ENCODE measurements at places on chromosomes 6 and 20. TPM values are rescaled to one million over a fixed set of nuclear protein-coding genes. Genes with fewer than 3 reads are reported as not detected.

GRCh38 chr20:18272451-18272850 lies 15.9 kb upstream of the ZNF133 start:
- DNase-seq, result no peak

Gene TP53TG5
- 1.2 TPM for total RNA-seq

Gene WFDC10B
- total RNA-seq, result 1.9 TPM

GRCh38 chr6:53737746-53738145 lies 57.1 kb upstream of the LRRC1 start:
- no peak for DNase-seq

GRCh38 chr20:58982406-58983114 lies 1.5 kb downstream of the NELFCD start:
- DNase-seq, result no peak

GRCh38 chr6:73655341-73655917 lies 1.6 kb upstream of the SLC17A5 start:
- no peak for DNase-seq

- DNase-seq, result no peak
These were observed 95.4 kb downstream of the MAP3K5 start for GRCh38 chr6:136696783-136697364.

DNA sequence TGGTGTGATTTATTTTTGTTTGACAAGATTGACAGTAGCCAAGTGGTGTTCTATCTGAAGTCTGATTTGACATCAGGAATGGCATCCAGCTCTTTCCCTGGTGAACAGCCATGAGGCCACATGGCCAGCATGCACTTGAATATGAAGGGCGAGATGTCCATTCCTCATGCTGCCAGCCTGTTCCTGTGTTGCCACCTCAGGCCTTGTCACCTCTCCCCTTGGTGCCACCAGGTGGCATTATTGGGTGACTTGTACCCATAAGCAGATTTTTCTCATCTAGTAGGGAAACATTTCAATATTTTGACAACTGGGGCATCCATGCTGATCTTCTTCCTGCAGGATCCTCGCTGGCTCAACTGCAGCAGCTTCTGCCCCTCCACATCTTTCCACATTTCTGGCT lies 199.1 kb downstream of the ERMARD start:
- DNase-seq, result no peak

GRCh38 chr6:107179004-107179403 lies 63.7 kb upstream of the BEND3 start:
- no peak for DNase-seq

GRCh38 chr20:23622839-23623343 lies 14.9 kb downstream of the CST3 start:
- DNase-seq, result peak; percentile 72

GRCh38 chr6:107021446-107022185 lies 6.4 kb upstream of the MTRES1 start:
- DNase-seq, result no peak

DNA sequence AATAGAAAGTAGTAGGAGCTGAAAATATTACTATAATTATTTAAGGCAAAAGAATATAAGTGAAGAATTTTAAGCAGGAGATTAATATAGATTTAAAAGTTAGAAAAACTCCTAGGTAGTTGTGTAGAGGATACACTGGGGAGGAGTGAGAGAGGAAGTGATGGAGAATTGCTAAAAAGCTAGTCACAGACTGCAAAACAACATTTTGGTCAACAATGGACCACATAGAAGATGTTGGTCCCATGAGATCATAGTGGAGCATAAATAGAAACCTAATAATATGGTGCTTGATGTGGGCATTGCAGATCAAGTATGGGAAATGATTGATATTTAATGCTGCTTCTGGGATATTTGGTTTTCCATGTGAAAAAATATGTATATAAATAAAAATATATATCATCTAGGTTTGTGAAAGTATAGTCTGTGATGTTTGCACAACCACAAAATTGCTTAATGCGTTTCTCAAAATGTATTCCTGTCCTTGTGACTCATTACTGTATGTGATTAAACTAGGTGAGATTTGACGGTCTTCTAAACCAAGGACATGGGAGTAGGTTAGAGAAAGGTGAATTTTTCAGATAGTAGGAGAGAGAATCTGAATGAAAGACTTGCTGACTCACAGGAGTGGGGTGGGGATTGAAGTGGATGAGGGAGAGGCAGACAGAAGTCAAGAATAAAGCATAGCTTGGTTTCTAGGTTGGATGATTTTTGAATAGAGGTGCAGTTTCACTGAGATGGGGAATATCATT lies 174.0 kb downstream of the BCKDHB start:
- no peak for DNase-seq
